ENCODE measurements at places on chromosomes 6 and 20. TPM values are rescaled to one million over a fixed set of nuclear protein-coding genes. Genes with fewer than 3 reads are reported as not detected.

PHACTR1 gene
- total RNA-seq, result 3.1 TPM

SPDEF gene
- 0.14 TPM for total RNA-seq

TOX2 gene
- 14.5 TPM for total RNA-seq

TNXB gene
- total RNA-seq, result 2.1 TPM

SYCP2L gene
- total RNA-seq, result 0.99 TPM

ASIP gene
- 0.09 TPM for total RNA-seq

HIVEP1 gene
- 24.9 TPM for total RNA-seq

PRR18 gene
- 0.05 TPM for total RNA-seq

PRSS35 gene
- 1.7 TPM for total RNA-seq

THBS2 gene
- 4.2 TPM for total RNA-seq

ABHD16B gene
- not detected for total RNA-seq

- H3K4me3 ChIP-seq, result no peak overlapping the region
- H3K4me1 ChIP-seq, result no peaks in the 10 kb centered on the region
- no peak for DNase-seq
- no peaks in the 10 kb centered on the region for H3K27me3 ChIP-seq
- no peak overlapping the region for H3K27ac ChIP-seq
- H3K36me3 ChIP-seq, result no peaks in the 10 kb centered on the region
These were observed 73.4 kb downstream of the PRDM1 start for GRCh38 chr6:106159531-106159940.

DNA sequence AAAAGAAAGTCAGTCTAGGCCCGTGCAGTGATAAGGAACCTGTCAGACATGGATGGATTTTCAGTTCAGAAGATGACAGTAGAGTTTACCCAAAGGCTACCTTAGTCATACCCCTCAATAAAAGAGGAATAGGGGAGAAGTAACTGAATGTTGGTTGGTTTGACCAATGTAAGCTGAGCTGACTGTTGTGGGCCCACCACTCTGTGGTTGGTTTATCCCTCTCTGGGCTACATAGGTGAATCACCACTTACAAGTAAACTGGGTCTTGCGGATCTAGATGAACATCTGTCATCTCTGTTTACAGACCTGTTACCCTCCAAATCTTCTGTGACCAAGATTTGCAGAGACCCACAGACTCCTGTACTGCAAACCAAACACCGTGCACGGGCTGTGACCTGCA lies 37.2 kb upstream of the MYLK2 start:
- no peak overlapping the region for H3K4me3 ChIP-seq
- DNase-seq, result no peak
- no peaks in the 10 kb centered on the region for H3K27me3 ChIP-seq
- no peaks in the 10 kb centered on the region for H3K4me1 ChIP-seq
- H3K27ac ChIP-seq, result no peak overlapping the region

DNA sequence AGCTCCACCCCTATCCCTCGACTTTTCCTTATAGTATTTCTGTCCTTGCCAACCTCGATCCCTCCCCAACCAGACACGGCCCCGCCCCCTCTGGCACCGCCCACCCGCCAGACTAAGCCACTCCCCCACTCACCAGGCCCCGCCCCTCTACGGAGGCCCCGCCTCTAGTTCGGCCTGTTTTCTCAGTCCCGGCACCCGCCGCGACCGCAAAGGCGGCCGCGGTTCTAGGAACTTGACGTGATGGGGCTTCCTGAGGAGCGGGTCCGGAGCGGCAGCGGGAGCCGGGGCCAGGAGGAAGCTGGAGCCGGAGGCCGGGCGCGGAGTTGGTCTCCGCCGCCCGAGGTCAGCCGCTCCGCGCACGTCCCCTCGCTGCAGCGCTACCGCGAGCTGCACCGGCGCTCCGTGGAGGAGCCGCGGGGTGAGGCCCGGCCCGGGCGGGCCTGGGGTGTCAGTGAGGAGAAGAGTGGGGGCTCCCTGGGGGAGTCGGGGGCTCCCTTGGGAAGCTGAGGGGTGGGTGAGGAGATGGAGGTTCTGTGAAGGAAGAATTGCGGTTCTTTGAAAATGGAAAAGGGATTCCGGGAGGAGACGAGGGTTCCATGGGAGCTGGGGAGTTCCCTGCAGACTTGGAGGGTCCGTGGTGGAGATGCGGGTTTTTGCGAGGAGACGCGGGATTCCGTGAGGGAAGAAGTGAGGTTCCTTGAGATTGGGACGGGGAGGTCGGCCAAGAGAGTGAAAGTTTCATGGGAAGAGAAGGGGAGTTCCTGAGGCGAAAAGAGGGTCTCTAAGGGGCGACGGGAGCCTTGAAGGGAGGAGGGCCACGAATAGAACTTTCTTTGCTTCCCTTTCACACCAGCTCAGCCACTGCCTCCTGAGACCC lies at the start of gene ACSS2:
TSS of gene ACSS2 (plus strand) at position 207 of the 877 bp plus-strand sequence. CDS start at position 241, 34 bp downstream.
- peak within 1 kb of the TSS; percentile 78 for H3K4me3 ChIP-seq
- DNase-seq, result no peak
- peaks cover 12% of the 10 kb centered on the region for H3K4me1 ChIP-seq
- H3K27me3 ChIP-seq, result peaks cover 36% of the 10 kb centered on the region

GRCh38 chr6:47724300-47724699 lies 25.9 kb downstream of the ADGRF4 start:
- H3K4me3 ChIP-seq, result no peak overlapping the region
- no peak overlapping the region for H3K27ac ChIP-seq
- DNase-seq, result no peak
- no peaks in the 10 kb centered on the region for H3K36me3 ChIP-seq
- H3K27me3 ChIP-seq, result no peaks in the 10 kb centered on the region

- no peaks in the 10 kb centered on the region for H3K27me3 ChIP-seq
- no peaks in the 10 kb centered on the region for H3K36me3 ChIP-seq
- H3K27ac ChIP-seq, result no peak overlapping the region
These were observed 34.7 kb downstream of the KIAA1755 start for GRCh38 chr20:38225900-38226263.

DNA sequence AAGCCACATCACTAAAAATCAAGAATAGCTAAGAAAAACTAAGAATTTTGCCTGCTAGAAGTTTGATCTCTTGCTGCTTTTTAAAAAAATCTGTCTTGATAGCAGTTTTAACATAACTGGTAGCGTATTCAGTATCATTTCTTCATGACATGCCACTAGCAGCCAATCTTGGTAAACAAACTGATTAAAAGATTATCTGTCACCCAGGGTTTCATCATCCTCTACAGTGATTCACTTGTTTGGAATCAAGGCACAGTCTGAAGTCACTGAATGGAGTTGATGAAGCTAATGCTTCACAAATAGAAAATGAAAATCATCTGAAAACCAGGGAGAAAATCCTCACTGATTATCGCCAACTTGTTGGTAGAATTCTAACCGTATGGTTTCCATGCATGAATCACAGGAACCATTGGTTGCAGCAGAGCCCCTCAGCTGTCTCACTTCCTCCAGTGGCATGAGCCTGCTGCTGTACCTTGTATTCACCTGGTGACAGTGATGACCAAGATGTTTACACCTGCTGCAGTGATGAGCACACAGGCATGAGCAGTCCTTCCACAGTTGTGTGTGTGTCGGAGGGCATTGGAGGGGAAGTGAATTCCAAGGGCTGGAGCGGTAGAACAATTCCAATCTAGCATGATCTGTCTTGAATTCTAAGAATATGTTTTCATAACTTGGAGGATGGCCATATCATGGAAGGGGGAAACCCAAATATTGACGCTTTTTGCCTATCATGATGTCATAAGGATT lies 275.0 kb downstream of the KHDC1L start:
- no peak for DNase-seq
- no peak overlapping the region for H3K4me3 ChIP-seq
- no peaks in the 10 kb centered on the region for H3K27me3 ChIP-seq
- H3K4me1 ChIP-seq, result no peaks in the 10 kb centered on the region
- H3K36me3 ChIP-seq, result no peaks in the 10 kb centered on the region
- H3K27ac ChIP-seq, result no peak overlapping the region

- H3K4me3 ChIP-seq, result no peak overlapping the region
- H3K4me1 ChIP-seq, result peaks cover 14% of the 10 kb centered on the region
- no peaks in the 10 kb centered on the region for H3K36me3 ChIP-seq
- H3K27ac ChIP-seq, result peak overlapping the region; percentile 11
- no peak for DNase-seq
These were observed 268.6 kb downstream of the ERMARD start for GRCh38 chr6:170019818-170020583.
